MV-4-11 (cell line): ENCODE measurements at places on chromosomes 13 and 19.

DNA sequence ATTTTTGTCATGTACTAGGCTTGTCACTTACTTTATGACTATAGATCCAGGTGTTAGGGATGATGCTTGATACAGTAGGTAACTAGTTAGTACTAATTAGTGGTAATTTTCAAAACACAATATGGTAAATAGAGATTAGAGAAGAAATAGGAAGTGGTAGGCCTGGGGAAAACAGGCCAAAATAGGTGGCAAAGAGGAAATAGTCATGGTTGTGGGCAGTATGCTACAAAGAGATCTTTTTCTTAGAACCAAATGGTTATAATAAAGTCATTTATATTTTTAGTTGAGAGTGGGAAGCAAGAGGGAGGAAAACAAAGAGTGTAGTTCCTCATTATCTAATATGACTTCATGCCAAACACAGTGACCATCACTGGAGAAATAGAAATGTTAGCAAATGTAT, 9.1 kb upstream of the VWA8 start:
- DNase-seq = peak; percentile 75

- no peak for DNase-seq
These were observed 105.7 kb upstream of the SOX1 start for GRCh38 chr13:111961236-111961635.

- DNase-seq = no peak
These were observed 1.8 kb upstream of the NEK5 start for GRCh38 chr13:52130641-52131040.

- DNase-seq = no peak
These were observed 74.3 kb downstream of the TM9SF2 start for GRCh38 chr13:99575376-99576120.

DNA sequence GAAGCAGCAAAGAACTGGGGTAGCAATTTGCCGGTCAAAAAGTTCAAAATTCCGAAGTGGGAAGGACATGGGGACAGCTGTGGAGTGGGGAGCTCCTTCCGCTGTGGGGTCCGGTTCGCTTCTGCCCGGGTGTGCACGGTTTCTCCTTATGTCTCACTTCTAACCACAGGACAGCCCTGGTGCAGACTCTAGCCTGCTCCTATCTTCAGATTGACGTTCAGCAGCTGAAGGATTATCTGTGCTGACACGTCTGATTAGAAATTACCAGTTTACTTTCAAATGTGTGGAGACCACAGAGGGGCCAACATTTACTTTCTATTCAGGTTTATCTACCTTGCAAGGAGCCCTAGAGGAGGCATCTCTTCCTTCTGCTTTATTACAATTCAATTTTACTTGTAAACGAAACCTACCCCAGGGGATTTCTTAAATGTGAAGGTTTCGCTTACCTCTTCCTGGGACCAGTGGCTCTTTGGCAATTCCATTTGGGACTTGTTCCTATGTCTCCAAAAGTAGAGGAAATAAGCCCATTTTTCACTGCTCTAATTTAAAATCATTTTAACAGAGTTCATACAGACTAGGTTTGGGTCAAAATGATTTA, 27.3 kb downstream of the LHFPL6 start:
- DNase-seq = no peak

GRCh38 chr13:74210693-74211393, 76.6 kb upstream of the KLF12 start:
- DNase-seq = no peak

- no peak for DNase-seq
These were observed 20.9 kb downstream of the CFAP97D2 start for GRCh38 chr13:114199954-114200353.

DNA sequence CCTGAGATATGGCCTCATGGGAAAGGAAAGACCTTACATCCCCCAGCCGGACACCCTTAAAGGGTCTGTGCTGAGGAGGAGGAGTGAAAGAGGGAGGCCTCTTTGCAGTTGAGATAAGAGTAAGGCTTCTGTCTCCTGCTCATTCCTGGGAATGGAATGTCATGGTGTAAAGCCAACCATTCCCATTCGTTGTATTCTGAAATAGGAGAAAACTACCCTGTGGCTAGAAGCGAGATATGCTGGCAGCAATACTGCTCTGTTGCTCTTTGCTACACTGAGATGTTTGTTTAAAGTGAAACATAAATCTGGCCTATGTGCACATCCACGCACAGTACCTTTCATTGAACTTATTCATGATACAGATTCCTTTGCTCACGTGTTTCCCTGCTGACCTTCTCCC, 783 bp upstream of the ZNF587B start:
- no peak for DNase-seq

DNA sequence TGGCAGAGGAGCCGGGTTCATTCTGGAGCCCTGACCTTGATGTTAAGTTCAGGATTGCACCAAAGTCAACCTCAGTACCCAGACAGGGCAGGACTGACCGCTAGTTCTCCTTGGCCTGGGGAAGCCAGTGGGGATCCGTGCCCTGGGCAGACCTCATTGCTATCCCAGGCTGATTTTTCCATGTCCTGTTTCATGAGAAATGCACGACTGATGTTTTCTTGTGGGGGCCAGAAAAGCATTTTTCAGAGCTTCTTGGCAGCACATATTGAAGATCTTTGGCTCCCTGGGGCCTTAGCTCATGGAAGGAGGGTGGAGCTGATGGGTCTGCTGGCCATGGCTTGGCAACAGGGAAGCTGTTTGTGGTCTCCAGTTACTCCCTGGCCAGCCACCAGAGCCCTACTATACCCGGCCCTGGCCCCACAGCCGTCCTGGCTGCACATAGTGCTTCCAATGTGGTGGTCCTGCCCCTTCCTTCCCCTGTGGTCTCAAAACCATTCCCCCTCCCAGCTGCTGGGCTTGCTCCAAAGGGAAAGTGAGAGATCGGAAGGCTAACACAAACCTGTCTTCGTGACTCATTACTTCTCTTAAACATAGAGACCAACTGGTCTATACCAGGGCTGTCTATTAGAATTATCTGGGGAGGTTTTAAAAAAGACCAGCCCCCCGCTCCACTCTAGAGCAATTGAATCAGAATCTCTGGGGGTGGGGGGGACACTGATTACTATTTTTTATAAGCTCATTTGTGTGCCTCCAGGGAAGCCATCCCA, 11.2 kb downstream of the IL17D start:
- no peak for DNase-seq

GRCh38 chr13:96540670-96541069, 450.8 kb downstream of the HS6ST3 start:
- DNase-seq = no peak

DNA sequence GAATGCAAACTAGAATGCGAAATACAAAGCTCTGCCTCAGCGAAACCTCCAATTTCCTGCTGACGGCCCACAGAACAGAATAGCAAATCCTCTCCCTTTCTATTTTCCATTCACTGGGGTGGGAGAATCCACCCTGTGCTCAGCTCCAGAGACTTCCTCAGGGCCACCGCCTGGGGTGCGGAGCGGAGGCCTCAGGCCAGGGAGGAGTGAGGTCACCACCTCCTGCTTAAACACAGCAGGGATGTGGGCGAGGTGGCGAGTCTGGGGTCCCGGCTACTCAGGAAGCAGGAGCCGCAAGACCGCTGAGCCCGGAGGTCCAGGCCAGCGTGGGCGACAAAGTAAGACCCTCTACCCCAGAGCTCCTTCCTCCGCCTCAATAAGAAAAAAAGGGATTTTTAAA, 666 bp upstream of the ZNF320 start:
- DNase-seq = no peak

DNA sequence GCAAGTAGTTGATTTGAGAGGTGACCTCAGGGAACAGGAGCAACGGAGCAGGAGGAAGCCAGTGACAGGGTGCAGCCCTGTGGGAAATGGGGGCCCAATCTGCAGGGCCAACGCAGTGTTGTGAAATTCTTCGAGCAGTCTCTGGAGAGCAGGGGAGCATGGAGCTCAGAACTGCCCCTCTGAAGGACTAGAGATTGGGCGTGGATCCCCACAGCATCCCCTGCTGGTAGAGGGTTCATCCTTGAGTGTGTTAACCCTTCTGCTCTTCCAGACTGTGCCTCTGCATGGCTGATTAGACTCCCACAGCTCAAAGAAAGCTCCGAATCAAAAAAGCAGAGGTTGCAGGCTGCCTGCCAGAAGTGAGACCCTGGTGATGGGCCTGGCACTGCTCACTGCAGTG, 77.9 kb upstream of the UQCRFS1 start:
- peak; percentile 49 for DNase-seq

DNA sequence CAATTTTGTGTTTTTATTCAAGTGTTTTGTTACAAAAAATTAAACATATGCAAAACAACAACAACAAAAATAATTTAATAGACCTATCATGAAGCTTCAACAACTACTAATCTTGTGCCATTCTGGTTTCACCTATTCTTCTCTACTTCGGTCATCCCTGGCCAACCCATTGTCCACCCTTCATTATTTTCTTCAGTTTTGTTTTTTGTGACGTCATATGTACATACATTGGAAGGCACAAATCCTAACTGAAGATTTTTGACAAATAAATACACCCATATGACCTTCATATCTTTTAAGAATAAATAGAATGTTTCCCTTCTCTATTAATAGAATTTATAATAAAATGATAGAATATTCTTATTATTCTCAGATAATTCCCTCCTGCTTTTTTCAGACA, 69.2 kb downstream of the ZNF429 start:
- DNase-seq = no peak
